Omental fat pad (tissue), 4 donors: ENCODE measurements at places on chromosomes 6 and 20.

DNA sequence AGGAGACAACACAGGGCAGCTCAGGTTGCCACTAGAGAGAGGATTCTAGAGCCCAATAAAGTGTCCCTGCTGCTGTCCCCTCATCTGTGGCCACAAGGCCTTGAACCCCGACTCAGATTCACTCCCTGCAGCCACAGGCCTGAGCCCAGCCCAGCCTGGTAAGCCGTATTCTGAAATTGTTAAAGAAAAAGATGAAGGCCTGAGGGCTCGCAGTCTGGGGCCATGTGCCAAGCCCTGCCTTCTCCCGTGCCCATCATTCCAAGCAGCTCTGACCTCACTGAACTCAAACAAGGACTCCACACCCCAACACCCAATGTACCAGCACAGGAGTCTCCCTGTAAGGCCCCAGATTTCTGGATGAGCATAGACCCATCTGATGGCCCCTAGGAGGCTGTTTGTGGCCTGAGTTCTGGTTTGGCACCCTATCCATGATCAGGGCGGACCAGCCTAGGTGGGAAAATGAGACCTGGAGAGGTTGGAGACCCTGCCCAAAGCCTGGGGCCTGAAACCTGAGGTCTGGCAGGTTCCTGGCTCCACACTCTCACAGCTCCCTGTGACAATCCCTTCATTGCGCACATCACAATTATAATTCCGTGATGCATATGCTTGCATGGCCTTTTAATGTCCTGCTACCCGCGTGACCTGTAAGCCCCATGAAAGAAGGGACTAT, 62.0 kb upstream of the TOP1 start:
- no peak for DNase-seq

GRCh38 chr20:62429455-62430310, 2.3 kb upstream of the RBBP8NL start:
- DNase-seq = no peak

DNA sequence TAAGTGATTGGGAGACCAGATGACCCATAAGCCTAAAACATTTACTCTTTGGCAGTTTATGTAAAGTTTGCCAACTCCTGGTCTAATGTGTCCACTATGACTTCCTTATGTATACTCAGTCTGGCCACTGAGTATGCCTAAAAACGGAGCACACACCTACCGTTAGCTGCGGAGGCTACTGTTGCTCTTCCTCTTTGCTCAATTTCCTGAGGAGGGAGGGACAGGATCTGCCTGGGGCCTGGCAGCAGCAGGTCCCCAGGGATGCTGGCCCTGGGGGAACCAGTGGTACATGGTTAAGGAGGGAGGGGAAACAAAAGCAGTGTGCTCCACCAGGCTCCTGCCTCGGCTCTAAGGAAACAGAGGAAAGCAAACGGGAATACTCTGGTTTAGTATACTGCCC, 113.5 kb downstream of the CDYL start:
- no peak for DNase-seq

GRCh38 chr20:61989741-61990140, 75.9 kb downstream of the TAF4 start:
- DNase-seq = no peak

- no peak for DNase-seq
Measured at GRCh38 chr20:61597996-61598395, 345.9 kb downstream of the CDH4 start.

- no peak for DNase-seq
Measured at GRCh38 chr6:165579151-165579550, 83.9 kb downstream of the PDE10A start.

DNA sequence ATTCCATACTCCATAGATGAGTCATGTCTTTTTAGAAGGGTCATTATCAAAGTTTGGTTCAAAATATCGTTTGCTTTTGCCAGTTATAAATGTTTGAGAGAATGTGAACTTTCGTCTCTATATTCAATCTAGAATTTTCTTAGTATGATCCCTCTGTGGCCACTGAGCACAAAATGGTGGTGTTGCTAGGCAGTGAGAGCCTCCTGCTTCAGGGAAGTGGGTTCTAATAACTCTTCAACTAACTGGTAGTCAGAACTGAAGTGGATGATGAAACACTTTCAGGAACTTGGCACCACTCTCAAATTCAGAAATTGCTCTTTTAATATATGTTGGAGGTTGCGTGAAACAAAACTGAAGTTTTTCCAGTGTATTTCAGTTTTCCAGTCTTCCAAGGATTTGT, 125.0 kb upstream of the DOK5 start:
- DNase-seq = no peak

- DNase-seq = no peak
Measured at GRCh38 chr6:125869427-125869826, 78.7 kb downstream of the NCOA7 start.

DNA sequence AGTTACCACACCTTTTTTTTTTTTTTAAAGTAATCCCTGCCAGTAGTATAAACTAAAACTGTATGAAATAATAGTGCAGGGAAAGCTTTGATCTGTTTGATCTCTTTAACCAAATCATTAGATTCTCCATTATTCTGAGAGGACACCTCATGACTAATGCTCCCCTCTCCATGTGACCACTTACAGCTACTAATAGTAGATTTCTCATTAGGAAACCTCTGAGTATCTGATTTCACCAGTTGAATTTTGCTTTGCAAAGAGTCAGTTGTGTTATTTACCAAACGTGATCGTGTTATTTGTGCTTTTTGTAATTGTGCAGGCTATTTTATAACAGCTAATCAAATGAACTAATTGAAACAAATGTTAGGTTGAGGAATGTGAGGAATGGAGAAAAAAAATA, 12.5 kb downstream of the CASP8AP2 start:
- DNase-seq = no peak

DNA sequence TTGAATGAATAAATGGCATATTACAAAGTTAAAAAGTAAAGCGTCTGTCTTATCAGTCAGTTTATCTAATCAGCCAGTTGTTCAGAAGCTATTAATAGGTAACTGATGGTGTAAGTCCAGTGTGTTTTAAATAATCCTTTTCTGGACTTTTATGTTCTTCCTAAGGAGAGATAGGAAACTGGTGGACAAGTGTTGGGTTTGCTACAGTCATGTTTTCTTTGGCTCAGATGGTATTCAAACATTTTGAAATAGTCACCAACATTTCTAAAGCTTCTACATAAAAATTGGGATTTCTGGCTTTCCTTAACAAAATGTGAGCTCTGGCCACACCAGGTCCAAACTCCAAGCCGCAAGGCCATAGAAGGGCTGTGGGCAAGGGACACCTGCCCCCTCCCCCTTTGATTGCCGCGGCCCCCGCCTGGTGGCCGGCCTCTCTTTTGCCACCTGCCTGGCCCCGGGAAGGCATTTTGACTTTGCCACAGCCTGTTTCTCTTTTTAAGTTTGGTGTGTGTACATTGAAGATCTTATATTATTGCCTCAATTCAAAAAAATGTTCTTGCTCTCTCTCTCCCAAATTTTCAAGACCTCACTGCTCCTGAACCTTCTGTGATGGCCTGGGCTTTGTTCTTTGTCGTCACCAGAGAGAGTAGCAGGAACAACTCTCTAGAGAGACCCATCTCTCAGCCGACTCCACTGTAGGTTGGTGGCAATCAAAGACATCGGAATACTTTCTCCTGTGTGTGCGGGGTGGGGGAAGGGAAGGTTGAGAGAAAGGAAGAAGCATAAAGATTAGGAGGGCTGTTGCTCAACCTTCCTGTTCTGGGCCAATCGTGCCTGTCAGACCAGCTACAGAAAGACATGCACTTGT, 84.0 kb upstream of the ZNF217 start:
- DNase-seq = no peak

DNA sequence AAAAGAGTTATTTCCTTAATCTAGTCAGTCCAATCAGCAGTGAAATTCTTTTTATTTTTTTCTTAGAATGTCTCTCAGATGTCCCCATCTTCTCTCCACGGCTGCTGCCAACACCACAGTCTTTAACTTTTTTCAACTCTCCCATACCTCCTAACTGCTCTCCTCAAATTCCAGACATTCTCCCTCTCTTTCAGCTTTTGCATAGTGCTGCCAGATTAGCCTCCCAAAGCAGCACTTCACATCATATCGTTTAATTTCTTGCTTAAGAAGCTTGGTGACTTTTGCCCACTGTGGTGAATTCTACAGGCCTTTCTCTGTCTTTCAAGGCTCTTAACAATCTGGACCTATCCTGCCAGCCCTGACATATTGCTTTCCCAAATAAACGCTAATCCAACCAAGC, 233.4 kb downstream of the UST start:
- DNase-seq = no peak

GRCh38 chr20:50399917-50400704, 110.1 kb upstream of the PTPN1 start:
- no peak for DNase-seq

- DNase-seq = no peak
Measured at GRCh38 chr20:63795178-63795830, 35.8 kb downstream of the ZBTB46 start.

DNA sequence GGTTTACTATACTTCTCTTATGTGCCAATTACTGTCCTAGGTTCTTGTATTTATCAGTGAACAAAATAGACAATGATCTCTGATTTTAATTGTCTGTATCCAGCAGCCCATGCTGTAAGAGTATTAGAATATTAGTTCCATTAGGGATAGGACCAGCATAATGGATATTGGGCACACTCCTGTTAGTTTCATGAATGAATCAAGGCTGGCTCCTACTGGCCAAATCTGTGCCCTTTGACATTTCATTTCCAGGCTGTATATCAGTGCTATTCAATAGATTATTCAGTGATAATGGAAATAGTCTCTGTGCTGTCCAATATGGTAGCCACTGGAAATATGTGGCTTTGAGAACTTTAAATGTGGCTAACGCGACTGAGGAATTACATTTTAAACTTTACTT, 1007.9 kb upstream of the FLRT3 start:
- no peak for DNase-seq

- DNase-seq = no peak
Measured at GRCh38 chr20:56409956-56410355, 2.1 kb upstream of the CASS4 start.

- DNase-seq = no peak
Measured at GRCh38 chr20:20211274-20211987, 156.5 kb upstream of the INSM1 start.

GRCh38 chr20:56897318-56897957, 268.3 kb downstream of the TFAP2C start:
- no peak for DNase-seq

GRCh38 chr6:37042150-37042549, 36.7 kb downstream of the FGD2 start:
- no peak for DNase-seq

GRCh38 chr20:19973961-19974629, 43.1 kb upstream of the NAA20 start:
- DNase-seq = no peak

- no peak for DNase-seq
Measured at GRCh38 chr20:4886771-4887527, 114.4 kb downstream of the SLC23A2 start.

DNA sequence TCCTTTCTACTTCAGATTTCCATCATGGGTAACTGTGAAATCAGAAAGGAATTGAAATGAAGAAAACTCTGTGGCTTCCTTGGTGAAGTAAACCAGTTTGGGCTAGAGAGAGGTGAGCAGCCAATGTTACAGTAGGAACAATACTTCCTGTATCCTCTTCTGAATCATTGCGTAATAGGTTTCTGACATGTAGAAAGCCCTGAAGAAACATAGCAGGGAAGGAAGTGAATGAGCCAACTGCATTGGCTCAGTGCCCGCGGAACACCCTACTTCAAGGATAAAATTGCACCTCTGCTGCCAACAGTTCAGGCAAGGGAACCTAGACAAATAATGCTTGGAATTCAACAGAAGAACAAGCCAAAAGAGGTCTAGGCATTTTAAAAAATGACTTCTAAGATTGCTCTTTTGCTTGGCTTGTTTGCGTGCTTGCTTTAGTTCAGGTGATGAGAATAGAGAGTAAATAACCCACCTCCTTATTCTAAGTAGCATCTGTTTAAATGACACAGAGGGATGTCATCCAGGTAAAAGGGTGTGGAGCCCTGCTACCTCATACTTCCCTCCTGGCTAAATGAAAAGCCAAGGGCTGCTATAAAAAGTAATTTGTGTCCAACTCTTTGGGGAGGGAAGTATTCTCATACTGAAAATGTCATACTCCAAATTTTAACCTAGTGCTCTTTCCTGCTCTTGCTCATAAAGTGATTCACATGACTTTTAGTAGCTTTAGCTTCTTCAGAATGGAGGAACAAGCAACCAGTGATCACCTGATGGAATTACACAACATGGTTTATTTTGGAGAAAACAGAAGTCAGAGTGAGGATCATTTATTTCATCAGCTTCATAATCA, 30.0 kb upstream of the AKIRIN2 start:
- peak; percentile 85 for DNase-seq

GRCh38 chr6:22878706-22879105, 309.3 kb downstream of the HDGFL1 start:
- no peak for DNase-seq

DNA sequence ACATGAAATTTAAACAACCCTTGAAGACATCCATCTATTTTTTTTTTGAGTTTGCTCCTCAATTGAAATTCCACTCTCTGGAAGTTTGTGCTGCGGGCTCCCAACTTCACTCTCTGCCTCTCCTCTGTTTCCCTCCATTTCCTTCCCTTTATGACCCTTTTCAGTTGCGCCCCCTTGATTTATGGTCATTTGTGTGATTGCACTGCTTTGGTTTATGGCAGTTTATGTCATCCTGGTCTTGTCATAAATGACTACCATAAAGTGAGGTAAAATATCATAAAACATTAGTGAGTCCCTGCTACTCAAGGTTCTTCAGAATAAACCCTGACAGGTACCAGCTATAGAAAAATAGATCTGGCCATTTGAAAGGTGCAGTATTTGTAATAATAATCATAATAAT, 348.3 kb upstream of the ZFP64 start:
- DNase-seq = no peak

GRCh38 chr6:135913785-135914184, 62.3 kb downstream of the PDE7B start:
- DNase-seq = no peak

DNA sequence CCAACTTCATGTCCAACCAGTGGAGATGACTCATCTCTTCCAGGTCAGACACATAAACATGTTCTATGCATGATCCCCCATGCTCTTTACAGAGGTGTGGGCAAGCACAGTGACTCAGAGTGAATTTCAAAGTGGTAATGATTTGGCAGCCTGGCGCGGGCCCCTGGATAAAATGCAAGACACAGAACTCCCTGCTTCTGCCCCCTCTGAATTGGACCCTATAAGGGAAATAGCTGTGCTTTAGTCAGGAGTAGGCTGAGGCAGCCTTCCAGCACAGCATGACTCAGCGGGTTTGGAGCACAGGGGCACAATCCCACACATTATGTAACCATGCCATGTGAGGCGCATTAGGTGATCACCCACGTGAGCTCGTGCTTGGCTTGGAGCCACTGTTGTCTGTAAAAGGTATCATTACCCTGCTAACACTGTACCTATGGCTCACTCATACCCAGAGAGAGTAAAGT, 127.4 kb downstream of the C6orf118 start:
- no peak for DNase-seq

DNA sequence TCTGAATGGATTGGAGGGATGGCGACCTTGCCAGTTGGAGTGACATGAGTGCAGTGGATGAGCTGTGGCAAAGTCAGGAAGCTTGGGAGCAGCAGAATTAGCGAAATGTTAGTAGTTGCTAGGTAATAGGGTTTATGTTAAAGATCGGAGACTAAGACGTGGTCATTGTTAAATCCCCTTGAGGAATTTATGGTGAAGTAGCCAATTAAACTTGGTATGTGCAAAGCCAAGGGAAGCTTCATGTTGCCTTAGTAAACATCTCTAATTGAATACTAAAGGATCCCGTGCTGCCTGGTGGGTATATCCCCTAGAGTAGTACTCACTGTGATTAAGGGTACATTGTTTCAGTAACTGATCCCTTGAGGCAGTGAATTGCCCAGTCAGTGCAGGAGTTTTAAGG, 106.0 kb downstream of the PRIM2 start:
- DNase-seq = no peak
